ENCODE measurements at places on chromosomes 7 and 10.

DNA sequence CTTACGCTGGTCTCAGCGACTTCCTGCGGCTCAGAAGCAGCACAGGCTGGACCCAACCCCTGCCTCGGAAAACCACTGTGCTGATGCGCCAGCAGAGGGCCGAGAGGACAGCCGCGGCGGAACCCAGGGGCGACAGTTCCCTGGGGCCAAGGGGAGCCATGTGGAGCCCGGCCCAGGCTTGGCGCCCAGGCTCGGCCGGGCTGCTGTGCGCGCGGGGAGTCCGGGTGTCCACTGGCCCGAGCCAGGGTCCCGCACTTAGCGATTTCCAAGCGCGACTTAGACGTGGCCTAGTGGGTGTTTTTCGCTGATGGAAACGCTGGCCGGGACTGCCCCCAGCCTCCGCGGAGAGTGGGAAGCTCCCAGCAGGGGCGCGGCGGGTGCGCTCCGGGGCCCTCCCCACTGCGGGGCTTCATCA is 18.6 kb upstream of the ZNF32 start:
- peak; percentile 13 for DNase-seq

- DNase-seq, result peak; percentile 18
Measured at GRCh38 chr7:65731562-65732035, 141.3 kb upstream of the VKORC1L1 start.

- no peak for DNase-seq
Measured at GRCh38 chr10:90018819-90019218, 317.4 kb downstream of the KIF20B start.

DNA sequence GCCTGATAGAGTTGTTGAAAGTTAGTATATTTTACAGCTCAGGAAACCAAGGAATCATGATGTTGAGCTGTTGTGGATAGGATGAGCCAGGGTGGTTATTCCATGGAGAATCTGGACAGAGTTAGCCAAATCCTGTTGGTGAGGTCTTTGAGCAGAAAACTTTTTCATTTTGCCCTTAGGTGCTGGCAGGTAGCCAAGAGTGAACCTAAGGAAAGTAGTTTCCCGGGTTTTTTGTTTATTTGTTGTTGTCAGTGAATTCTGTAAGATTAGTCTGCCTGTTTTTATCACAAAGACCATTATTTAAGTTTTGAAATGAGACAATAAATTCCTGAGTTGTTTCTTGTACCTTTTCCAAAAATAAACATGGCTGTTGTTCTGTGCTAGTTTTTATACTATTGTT is 61.0 kb downstream of the GALNT11 start:
- no peak for DNase-seq

GRCh38 chr10:78402591-78402990 is 368.9 kb downstream of the RPS24 start:
- DNase-seq, result no peak

GRCh38 chr10:77511498-77512218 is 126.0 kb downstream of the KCNMA1 start:
- no peak for DNase-seq

GRCh38 chr7:71851776-71852498 is 560.2 kb downstream of the CALN1 start:
- no peak for DNase-seq
